ENCODE measurements at places on chromosomes 13 and 19.

GRCh38 chr13:21608961-21609360 lies 5.0 kb upstream of the MICU2 start:
- no peak for DNase-seq

DNA sequence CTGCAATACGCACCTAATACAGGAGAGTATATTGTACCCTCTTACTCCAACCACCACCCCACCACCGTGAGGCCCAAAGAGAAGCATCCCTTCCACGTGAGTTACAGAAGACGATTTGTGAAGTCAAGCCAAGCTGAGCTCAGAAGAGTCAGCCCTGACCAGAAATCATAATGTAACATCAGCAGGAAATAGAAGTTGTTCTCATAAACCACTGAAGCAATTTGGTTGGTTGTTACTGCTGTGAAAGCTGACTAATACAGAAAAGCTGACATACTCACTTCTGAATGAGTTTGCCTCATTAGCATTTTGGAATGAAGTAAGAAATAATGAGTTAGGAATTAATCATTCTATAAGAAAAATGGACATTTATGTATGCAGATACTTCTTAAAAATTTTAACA lies 749.4 kb upstream of the SLC10A2 start:
- DNase-seq = peak; percentile 66

DNA sequence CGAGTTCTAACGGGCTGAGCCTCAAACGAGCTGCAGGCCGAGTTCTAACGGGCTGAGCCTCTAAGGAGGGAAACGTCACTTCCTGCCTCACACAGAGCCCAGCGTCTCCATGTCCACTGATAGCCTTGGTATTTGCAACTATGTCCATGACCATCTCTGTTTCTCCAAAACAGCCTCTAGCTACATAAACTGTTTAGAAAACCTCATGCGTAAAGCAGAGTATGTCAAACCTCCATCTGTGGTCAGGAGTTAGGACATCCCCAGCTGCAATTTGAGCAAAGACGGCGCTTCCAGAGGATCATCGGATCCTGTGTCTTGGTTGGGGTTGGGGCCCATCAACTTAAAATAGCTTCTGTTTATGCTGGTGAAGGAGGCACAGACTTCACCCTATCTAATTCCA lies 20.8 kb downstream of the RASA3 start:
- peak; percentile 42 for DNase-seq

- DNase-seq = peak; percentile 39
These were observed 685 bp downstream of the TCF3 start for GRCh38 chr19:1651568-1652291.

- DNase-seq = peak; percentile 24
These were observed 2.5 kb downstream of the ICAM5 start for GRCh38 chr19:10292206-10292788.

GRCh38 chr13:55893540-55893939 lies 1247.2 kb upstream of the PRR20A start:
- no peak for DNase-seq

- DNase-seq = no peak
These were observed 169.5 kb downstream of the NUFIP1 start for GRCh38 chr13:44819772-44820171.

DNA sequence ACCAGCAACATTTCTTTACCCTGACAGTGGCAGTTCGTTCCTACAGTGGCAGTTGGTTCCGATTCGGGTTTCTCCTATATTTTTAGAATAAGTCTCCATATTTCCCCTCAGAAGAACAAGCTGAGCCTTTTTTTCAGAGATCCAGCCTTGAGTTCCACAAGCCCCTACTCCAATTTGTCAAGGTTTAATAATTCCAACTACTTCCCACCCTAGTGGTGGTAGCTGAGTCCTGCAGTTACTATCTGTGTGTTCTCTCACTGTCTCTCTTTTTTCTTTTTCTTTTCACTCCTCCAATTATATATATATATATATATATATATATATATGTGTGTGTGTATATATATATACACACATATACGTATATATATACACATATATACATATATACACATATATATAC lies 1347.3 kb downstream of the PCDH9 start:
- no peak for DNase-seq

DNA sequence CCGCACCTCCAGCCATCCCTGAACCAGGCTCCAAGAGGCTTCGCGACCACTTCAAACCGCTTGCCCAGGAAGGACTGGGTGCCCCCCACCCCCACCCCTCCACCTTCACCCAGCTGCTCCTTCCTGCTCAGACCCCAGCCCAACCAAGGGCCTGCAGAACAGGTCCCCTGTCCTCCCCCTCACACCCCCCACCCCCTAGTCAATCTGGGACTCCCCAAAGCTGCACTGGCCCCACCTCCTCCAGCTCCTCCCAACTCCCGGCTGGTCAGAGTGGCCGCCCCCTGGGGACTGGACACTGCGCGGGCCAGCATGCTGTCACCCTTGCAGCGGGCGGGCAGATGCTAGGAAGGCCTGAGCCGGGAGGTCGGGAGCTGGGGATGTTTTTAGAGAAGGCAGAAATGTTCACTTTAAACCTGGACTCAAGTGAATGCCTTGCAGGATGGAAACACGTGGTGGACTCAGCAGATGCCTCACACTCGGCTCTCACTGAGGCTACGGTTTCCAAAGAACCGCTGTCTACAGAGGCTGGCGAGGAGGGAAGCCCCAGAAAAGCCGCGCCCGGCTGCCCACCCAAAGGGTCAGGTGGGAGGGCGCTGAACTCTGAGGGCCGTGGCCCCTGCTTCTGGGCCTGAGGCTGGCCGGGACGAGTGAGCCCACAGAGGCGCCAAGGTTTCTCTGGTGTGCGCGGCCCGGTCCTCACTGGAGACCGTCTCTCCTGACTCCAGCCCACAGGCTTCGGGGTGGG lies 8.0 kb downstream of the RPL36 start:
- DNase-seq = no peak

DNA sequence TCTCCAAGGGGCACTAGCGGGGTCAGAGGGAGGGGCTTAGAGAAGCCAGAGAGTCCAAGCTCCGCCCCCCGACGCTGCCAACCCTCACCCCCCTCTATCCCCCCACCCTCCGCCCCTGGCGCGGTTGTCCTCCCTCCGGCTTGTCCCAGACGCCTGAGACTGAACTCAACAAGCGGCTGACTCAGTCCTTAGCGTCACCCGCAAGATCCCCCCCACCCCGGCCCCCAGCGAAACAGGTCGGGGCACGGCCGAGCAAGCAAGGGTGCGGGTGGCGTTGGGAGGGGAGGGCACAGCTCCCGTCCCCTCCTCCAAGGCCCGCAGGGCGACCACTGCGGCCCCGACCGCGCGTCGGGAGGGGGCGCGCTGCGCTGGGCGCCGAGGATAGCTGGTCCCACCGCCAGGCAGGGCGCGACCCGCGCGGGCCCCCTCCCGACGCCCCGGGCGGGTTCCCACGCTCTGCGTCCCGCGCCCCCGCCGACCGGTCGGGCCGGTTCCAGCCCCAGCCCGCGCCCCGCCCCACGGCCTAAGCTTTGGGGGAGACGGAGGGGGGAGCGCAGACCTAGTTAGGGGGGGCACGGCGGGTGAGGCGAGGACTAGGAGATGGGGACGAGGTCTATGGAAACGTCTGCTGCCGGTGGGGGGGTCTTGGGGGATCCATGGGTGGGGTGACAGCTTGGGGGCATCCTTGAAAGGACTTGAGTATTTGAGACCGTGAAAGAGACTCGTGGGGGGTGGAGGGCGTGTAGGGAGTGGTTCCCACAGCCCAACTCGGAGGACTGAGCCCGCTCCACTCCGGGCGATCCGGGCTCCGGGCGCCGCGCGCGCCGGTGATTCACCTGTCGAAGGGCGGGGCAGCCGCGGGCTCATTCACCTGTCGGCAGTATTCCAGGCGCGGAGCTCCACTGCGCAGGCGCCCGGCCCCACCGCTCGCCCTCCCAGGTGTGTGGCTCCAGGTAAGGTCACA lies 5.1 kb downstream of the NOTCH3 start:
- DNase-seq = peak; percentile 35

DNA sequence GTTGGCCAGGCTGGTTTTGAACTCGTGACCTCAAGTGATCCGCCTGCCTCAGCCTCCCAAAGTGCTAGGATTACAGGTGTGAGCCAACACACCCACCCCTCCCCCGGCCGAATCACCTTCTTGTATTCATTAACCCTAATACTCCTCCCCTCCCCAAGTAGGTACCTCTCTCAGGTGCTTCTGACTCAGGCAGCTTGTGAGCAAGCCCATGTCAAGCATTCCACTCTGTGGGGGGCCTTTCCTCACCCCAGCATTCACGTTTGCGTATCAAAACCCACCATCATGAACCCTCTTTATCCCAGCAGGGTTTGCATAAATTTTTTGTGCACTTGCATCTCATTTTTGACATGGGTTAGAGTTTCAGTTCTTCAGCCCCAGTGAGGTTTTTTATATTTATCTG lies 23.6 kb upstream of the RFXAP start:
- DNase-seq = no peak

DNA sequence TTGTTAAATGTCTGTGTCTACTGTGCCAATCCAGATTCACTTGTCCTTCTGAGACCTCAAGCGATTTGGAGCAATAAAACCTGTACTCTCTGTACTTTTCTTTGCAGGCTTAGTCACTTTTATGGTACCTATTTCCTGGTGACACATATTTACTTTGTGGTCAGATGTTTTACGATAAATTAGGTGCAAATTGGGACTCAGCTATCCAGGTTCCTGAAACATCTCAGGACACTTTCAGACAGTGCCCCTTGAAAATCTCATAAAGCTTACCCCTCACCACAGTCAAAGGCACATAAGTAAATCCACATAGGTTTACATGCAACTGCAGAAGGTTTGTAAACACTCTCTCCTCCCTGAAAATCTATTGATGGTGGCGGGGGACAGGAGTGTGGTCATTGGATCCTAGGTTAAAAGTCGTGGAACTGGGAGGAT lies 438.8 kb downstream of the EFNB2 start:
- peak; percentile 71 for DNase-seq

DNA sequence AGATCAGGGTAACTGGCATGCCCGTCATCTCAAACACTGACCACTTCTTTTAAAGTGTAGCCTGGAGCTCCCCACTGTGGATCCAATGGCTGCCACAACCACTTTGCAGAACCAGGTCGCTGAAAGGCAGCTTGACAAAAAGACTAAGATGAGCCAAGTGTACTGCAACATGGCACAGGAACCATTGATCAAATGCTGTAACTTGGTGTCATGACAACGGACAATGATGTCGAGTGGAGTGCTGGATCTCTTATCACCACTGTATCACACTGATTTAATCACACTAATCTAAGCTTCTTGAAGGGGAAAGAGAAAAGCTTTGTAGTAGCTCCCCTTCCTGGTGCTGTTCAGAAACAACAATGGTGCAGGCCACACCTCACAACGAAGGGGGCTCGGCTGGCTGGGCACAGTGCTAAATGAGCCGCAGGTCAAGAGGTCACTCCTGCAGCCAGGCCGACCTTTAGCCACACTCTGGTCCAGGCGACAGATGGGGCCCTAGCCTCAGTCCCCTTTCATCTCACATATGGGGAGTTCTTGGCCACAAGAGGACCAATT lies 2.2 kb upstream of the TNFRSF19 start:
- no peak for DNase-seq

GRCh38 chr13:101700598-101700997 lies 248.1 kb downstream of the ITGBL1 start:
- DNase-seq = peak; percentile 79

All from astrocyte of the spinal cord (primary cell).